ENCODE measurements at places on chromosomes 1 and 21.
A peak's percentile ranks its signal among the peaks of the same experiment; 100 is the strongest.

DNA sequence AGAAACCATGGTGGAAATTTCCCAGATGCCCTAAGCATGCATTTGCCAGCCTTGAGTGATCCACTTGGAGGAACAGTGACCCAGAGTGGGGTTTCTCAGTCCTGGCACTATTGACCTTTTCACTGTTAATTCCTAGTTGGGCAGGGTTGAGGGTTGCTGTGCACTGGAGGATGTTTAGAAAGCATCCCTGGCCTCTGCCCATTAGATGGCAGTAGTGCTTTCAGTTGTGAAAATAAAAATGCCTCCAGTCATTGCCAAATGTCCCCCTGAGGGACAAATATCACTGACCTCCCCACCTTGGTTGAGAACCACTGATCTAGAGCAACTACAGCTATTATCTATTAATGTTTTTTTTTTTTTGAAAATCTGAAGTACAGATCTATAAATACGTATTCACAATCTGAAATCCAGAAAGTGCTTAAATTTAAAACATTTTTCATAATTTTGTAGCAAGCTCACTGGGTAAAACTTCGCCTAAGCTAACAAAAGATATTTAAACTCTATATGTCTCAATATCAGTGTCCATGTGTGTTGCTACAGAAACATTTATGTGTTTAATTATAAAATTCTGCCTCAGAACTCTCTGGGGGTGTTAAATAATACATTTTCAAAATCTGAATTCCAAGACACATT, 27.3 kb downstream of the F3 start:
- no peak for DNase-seq

GRCh38 chr1:96036763-96037162, 684.8 kb upstream of the PTBP2 start:
- DNase-seq: no peak

- DNase-seq: no peak
These were observed 130.9 kb downstream of the CD247 start for GRCh38 chr1:167387251-167387910.

DNA sequence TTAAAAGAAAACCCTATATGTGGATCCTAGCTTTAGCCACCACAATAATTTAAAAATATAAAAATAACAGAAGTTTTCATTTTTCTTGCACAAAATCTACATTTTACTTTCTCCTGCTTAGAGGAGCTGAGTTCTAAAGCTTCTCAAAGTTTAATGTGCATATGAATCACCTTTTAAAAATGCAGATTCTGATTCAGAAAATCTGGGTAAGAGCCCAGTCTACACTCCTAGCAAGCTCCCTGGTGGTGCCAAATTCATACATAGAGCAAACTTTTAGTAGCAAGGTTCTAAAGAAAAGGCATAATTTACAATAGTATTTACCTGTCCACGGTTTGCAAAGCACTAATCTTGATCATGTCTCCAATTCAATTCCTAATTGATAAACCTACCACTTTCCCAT, 19.3 kb downstream of the RSBN1 start:
- DNase-seq: no peak

- DNase-seq: no peak
These were observed 36.3 kb downstream of the WDR4 start for GRCh38 chr21:42843056-42843455.

DNA sequence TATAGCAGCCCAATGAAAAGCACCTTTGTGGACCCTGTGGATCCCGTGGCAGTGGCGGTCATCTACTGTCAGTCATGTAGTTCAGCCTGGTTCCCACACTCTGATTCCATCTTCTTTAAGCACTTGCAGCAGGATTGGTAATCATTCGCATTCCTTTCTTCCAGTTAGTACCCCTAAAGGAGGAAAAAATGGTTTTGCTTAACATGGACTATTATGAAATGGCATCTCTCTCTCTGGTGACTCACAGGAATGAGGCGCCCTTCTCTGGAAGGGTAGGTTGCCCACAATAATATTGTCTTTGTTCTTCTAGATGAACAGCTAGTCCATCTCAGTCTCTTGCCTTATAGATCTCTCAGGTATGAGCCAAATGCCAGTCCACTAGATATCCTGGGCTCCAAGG, 127.9 kb upstream of the MROH9 start:
- DNase-seq: no peak

DNA sequence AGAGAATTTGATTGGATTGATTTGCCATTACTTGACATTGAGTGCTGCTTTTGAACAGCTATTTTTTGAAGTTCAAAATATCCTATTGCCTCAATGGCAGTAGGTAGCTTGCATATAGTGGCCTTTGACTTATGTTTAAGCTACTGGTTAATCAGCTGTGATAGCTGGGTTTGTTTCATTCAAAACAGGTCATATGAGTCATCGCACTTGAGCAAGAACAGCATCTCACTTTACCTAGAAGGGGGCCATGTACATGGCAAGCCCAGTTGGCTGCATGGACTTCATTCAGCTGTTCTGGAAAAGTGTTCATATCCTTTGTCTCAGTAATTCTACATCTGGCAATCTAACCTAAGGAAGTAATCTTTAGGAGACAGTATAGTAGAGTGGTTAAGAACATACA, 29.0 kb upstream of the ARID1A start:
- DNase-seq: no peak

- no peak for DNase-seq
These were observed 128.0 kb downstream of the RUNX1 start for GRCh38 chr21:34921151-34921550.

- no peak for DNase-seq
These were observed 11.9 kb downstream of the ATP13A2 start for GRCh38 chr1:16999863-17000262.

- DNase-seq: no peak
These were observed 36.5 kb downstream of the GALNT2 start for GRCh38 chr1:230103306-230104173.

GRCh38 chr1:230622151-230622550, 20.1 kb upstream of the COG2 start:
- DNase-seq: no peak

- no peak for DNase-seq
These were observed 67.6 kb downstream of the POFUT2 start for GRCh38 chr21:45220071-45220481.

DNA sequence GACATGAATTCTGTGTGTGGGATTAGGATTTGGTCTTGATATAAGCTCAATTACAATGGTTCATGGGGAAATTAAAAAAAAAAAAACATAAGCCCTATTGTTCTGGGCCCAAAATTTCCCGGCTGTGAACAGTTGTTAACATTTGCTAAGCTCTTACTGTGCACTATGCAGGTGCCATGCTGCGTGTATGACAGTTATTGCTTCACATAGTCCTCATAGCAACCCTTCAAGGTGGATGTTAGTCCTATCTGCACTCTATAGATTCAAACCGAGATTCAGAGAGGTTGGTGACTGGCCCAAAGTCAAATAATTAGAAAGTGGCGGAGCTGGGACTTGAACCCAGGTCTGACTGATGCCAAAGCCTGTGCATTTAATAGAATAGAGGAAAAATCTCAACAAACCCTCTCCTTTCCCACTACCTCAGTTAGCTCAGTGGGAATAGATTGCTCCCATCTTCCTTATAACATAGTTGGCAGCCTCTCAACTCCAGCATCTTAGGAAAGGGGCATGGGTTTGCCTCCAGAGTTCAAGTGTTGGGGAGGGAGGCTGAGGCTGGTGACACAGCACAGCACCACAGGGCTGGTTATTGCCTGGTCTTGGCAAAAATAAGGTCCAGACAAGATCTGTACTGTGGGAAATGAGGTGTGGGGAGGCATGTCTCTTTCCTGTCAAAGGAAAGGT, 55.0 kb upstream of the GCLM start:
- no peak for DNase-seq

- no peak for DNase-seq
These were observed 598.2 kb downstream of the LMO4 start for GRCh38 chr1:87926921-87927320.

DNA sequence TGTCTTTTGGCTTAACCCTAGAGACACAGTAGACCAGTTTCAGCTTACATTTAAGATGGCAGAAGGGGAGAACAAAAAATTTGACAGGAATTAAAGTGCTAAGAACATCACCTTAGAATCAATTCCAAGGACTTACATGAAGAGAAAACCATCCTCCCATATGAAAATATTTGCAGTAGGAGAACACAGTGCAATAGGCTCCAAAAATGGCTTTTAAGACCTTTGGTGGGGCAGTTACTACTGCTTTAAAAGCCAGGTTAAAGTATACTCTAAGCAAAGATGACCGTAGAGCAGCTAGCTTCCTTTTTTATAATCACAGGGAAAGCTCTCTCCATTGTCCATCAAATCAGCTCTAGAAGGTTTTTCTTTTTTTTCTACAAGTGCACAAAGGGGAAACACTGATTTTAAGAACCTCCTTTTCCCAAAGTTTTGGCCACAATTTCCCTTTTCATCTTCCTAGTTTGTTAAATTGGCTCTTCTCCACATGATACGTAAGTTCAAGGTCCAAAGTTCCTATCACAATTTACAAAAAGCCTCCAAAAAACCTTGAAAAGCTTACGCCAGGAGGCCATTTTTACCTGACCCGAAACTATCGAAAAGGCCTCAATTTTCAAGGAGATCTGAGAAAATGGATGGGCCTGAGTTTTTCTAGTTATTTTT, 3.3 kb downstream of the TXNIP start:
- DNase-seq: no peak

GRCh38 chr1:39671793-39672550, at the start of gene NT5C1A:
Gene NT5C1A (minus strand): TSS chr1:39672107. CDS start chr1:39672038, 69 bp downstream.
- peak; percentile 57 for DNase-seq

- no peak for DNase-seq
These were observed 15.1 kb downstream of the USP33 start for GRCh38 chr1:77744576-77744975.

GRCh38 chr1:161177936-161178244, 583 bp upstream of the B4GALT3 start:
- no peak for DNase-seq

GRCh38 chr1:42206164-42206563, 41.6 kb upstream of the GUCA2A start:
- DNase-seq: no peak

GRCh38 chr1:16207318-16208269, 4.9 kb downstream of the ARHGEF19 start:
- DNase-seq: no peak

- DNase-seq: no peak
These were observed 5.4 kb upstream of the MYBPHL start for GRCh38 chr1:109312246-109312645.
